ENCODE measurements at places on chromosomes 6 and 20. TPM values are rescaled to one million over a fixed set of nuclear protein-coding genes. Genes with fewer than 3 reads are reported as not detected.

Gene DEFB124
- not detected for total RNA-seq

Gene SMPDL3A
- total RNA-seq: 13.5 TPM

Gene ACTL10
- total RNA-seq: 0.70 TPM

Gene CLPSL2
- total RNA-seq: not detected

Gene SPINT4
- total RNA-seq: not detected

Gene TMEM14A
- 17.2 TPM for total RNA-seq
